ENCODE measurements at places on chromosomes 6 and 20. TPM values are rescaled to one million over a fixed set of nuclear protein-coding genes. Genes with fewer than 3 reads are reported as not detected.

DNA sequence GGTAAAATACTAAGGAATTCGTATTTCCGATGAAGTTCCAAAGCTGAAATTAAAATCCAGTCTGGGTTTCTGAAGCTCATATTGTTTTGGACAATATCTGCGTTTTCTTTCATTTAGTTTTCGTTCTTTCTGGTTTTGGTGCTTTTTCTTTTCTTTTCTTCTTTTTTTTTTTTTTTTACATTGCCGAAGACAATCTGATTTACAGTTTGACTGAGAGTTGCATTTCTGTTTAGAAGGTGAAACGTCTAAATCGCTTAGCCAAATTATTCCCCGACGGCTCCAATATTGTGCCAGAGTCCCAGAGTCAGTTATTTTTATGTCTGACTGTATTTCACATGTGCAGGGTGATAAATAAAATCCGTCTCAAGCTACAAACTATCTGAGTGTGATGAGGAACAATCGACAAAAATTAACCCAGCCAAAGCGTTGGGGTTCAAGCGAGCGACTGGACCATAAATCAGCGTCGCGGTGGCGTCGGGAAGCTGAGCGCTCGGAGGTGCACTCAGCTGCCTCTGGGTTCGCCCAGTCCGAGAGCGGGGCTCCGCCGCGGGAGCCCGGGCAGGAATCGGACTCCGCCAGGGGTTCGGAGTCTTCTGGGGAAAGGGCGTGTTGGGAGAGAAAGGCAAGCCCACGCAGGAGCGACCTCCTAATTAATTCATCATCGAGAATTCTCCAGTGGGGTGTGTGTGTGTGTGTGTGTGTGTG, 8.2 kb upstream of the TBX18 start:
- peak; percentile 66 for DNase-seq

FKBP5 gene
- 19.7 TPM for total RNA-seq

DNA sequence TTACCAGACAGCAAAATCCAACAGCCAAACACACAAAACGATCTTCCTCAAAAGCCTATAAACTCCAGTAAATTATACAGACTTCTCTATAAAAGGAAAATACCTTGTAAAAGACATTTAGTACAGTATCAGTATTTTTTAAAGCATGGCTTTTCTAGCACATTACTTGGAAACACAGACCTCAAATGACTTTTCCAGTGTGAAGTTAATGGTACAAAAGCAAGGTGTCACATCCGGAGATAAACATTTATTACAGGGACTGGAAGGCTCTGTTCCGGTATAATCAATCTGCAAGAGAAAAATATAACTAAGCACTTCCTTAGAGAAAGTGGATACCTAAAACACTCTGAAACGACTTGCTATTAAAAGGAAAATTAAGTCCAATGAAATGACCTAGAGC, 17.1 kb downstream of the TMEM30A start:
- DNase-seq: no peak

- no peak for DNase-seq
Observed at GRCh38 chr6:127717384-127717783, 140.4 kb downstream of the C6orf58 start.

DNA sequence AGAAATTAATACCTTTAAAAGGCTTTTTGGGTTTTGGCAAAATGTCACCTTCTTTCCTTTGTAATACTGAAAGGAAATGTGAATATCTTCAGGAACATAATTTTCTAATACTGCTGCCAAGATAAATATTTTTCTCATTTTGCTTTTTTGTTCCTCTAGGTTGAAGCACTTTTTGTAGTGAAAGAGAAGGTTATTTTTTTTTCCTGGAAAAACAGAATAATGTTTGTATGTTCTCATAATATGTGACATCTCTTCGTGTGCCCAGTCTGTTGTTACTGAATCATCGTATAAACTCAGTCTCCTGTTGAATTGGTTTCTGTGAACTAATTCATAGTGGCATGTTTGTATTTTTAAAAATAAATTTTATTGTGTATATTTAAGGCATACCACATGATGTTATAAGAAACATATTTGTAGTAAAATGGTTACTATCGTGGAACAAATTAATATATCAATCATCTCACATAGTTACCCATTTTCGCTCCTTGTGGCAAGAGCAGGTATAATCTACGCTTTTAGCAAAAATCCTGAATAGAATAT, 74.4 kb downstream of the SH3BGRL2 start:
- DNase-seq: no peak

BPIFA1 gene
- total RNA-seq: not detected

- peak; percentile 90 for DNase-seq
Observed at GRCh38 chr6:163413345-163414116, 987 bp upstream of the QKI start.

HLA-C gene
- 519 TPM for total RNA-seq

DNA sequence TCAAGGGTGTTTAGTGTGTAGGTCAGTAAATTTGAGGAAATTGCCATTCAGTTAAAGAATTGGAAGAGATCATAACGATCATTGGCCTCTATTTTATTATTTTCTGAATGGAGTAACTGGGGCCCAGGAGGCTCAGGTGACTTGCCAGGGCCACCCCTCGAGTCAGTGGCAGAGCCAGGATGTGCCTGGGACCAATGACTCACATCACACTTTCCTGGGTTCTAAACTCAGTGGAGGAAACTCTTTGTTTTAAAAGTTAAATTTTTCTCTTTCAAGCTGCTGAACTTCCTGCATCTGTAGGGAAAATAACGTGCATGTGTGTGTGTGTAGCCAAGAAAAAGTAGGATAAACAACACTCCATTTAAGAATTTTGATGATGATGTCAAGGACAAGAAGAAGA, 135.5 kb downstream of the MYLK4 start:
- DNase-seq: no peak

DNA sequence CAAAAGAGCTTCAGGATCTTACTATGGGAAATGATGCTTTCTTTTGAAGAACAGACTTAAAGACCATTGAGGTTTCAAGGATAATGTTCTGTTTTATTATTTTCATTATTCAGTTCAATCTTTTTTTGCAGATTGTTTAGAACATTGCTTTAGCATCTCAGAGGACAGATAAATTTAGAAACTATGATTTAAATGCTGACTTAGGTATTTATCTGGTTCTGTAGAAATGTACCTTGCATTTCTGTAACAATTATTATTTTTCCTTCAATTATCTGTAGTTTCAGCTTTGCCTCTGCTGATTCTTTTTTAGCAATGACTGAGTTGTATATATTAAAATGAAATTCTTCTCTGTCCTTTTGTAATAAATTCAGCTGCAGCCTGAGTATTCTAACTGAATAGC, 205.4 kb upstream of the PCSK2 start:
- no peak for DNase-seq

DNA sequence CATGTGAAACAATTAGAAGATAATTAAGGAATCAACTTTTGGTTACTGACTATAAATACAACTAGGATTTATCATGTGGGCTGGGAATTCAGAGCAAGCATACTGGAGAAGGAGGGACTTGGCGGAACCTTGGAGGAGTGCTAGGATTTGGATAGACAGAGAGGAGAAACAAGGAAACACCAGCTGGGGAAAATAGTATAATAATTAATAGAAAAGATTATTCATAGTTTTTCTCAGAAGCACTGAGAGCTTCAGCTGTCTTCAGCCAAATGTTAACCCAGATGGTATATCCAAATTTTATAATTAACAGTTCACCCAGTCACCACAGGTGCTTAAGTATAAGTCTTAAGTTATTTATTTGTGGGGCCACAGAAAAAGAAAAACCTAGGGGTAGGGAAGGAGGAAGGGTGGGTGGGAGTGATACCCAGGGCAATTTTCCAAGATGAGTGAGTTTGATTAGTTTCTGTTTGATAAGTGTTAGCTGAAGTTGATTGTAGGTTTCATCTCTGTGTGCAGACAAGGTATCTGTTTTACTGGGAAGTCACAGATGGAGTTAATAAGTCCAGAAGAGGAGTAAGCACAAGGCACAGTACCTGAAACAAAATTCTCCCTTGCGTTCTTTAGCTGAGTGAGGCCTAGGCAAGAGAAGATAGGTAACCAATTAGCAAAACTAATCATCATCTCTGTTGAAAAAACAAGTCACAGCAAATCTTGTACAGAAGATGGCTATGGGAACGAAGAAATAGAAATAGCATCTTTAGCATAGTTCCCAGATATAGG, 175.5 kb downstream of the TFAP2B start:
- no peak for DNase-seq

Measured in heart left ventricle (tissue), 16 donors.